A549 (cell line): ENCODE measurements at places on chromosomes 5 and 9.
A peak's percentile ranks its signal among the peaks of the same experiment; 100 is the strongest.

DNA sequence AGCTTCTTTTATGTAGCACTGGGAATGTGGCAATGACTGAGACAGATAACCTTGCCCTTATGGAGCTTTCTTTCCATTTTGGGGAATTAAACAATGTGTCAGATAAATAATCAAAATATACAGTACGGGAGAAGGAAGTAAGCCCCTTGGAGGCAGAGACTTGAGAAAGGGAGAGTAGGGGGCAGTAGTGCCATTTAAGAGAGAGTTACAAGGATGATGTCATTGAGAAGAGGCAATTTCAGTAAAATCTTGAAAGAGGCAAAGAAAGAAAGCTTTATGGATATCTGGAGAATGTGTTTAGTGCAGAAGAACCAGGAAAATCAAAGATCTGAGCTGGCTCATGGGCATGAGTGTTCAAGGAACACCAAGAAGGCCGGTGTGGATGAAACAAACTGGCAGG lies 77.3 kb downstream of the KCTD16 start:
- no peak for DNase-seq

DNA sequence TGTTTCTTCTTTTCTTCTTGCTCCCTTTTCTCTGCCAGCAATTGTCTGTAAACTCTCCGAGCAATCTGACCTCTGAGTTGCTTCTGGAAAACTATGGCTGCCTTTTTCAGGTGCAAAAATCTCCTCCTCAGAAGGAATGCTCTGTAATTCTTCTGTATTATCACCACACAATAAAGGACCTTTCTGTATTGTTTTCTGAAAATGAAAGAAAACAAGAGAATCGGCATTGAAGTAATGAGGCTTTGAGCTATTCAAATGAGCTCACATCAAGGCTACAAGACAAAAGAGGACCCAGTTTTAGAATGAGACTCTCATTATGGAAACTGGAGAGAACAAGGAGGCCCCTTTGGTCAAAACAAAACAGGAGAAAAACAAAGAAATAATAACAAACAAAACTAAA lies 86.2 kb upstream of the RETREG1 start:
- no peak for DNase-seq

DNA sequence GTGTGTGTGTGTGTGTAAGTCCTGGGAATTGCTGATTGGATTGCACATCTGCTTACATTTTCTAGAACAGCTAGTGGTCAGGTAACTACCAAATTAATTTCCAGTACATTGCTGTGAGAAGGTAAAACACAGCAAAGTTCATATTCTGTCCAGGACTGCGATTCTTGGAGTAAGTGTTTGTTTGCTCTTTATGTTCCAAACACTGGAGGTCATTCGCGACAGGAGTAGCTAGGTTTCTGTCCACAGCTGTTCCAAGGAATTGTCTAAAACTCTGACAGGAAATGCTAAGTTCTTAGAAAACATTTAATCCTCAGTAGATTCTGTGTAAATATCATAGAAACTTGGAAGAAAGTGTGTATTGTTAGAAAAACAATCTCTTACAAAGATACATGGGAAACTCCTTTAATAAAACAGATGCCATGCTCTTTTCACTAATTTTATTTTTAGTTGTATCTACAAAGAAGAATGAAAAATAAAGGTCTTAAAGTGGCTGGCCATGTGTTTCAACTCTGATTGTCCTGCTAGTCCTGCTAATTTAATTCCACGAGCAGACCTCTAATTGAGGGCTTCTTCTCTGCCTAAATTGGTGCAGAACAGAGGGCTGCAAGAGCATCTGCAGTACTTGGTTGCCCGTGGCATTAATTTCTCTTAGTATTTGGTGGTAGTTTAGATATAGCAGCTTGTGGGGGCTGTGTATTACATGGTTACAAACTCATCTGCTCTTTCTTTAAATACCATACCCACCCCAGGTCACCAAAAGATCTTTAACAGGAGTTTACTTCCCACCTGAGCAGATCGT lies 464.5 kb downstream of the RASEF start:
- no peak for DNase-seq

- peak; percentile 52 for DNase-seq
Observed at GRCh38 chr5:17951392-17952169, 317.3 kb downstream of the TAF11L14 start.
